Left lung (tissue), 14 donors: ENCODE measurements at places on chromosomes 12 and 14. TPM values are rescaled to one million over a fixed set of nuclear protein-coding genes. Genes with fewer than 3 reads are reported as not detected.

C12orf54 gene
- not detected for total RNA-seq

CFL2 gene
- 58.0 TPM for total RNA-seq

MGAT4C gene
- total RNA-seq: 0.24 TPM

SMIM41 gene
- total RNA-seq: 4.5 TPM

SIRT4 gene
- 1.7 TPM for total RNA-seq

PMCH gene
- not detected for total RNA-seq

ACYP1 gene
- 15.8 TPM for total RNA-seq

MYF5 gene
- not detected for total RNA-seq

CPNE6 gene
- not detected for total RNA-seq

DCAF11 gene
- 56.4 TPM for total RNA-seq

CLEC14A gene
- total RNA-seq: 34.7 TPM

PA2G4 gene
- 62.0 TPM for total RNA-seq

SRGAP1 gene
- total RNA-seq: 12.7 TPM

SCFD1 gene
- 85.7 TPM for total RNA-seq

GNG2 gene
- 24.3 TPM for total RNA-seq

KRT77 gene
- not detected for total RNA-seq

KIF26A gene
- 5.4 TPM for total RNA-seq

ADAMTS20 gene
- total RNA-seq: not detected

KCNC2 gene
- total RNA-seq: not detected

LRP6 gene
- 44.5 TPM for total RNA-seq

TAS2R13 gene
- total RNA-seq: 0.99 TPM

GIT2 gene
- 72.7 TPM for total RNA-seq

FOXN4 gene
- total RNA-seq: not detected

NRIP2 gene
- total RNA-seq: 0.96 TPM

MUCL1 gene
- 1.8 TPM for total RNA-seq

NEDD8 gene
- 162 TPM for total RNA-seq

RNASE3 gene
- total RNA-seq: not detected
